Activated CD8-positive, alpha-beta memory T cell treated with anti-CD3 and anti-CD28 coated beads for 48 hours (primary cell): ENCODE measurements at places on chromosomes 4 and X.

GRCh38 chrX:101393530-101394305 is 2.9 kb downstream of the RPL36A start:
- DNase-seq, result no peak

- no peak for DNase-seq
Observed at GRCh38 chr4:110742143-110742542, 119.3 kb upstream of the PITX2 start.

- DNase-seq, result no peak
Observed at GRCh38 chr4:151809716-151810115, 48.9 kb upstream of the GATB start.

GRCh38 chr4:127856813-127857447 is 23.8 kb upstream of the PLK4 start:
- no peak for DNase-seq

DNA sequence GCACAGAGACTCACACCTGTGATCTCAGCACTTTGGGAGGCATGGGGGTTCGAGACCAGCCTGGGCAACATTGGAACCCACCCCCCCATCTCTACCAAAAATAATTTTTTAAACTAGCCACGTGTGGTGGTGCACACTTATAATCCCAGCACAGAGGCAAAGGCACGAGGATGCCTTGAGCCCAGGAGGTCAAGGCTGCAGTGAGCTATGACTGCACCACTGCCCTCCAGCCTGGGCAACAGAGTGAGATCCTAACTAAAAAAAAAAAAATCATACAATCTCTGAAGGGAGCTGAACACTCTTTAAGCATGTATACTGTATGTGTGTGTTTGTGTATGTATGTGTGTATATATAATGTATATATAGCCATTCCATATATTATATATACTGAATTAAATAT is 2.5 kb upstream of the PRKX start:
- DNase-seq, result no peak

DNA sequence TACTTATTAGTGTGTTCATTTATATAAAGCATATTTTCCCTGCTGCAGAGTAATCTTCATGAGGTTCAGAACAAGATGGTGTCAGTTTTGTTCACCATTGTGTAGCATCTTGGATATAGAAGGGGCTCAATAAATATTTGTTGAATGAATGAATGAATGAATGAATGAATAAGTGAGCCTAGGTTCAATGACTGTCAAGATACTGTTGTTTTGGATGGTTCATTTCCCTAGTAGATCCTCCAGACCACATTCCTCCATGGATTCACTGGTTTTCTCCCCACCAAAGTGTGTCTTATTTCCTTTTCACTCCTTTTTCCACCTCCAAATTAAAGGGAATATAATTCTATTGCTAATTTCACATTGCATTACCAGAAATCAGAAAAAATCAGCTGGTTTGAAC is 2.1 kb upstream of the OCIAD2 start:
- no peak for DNase-seq

DNA sequence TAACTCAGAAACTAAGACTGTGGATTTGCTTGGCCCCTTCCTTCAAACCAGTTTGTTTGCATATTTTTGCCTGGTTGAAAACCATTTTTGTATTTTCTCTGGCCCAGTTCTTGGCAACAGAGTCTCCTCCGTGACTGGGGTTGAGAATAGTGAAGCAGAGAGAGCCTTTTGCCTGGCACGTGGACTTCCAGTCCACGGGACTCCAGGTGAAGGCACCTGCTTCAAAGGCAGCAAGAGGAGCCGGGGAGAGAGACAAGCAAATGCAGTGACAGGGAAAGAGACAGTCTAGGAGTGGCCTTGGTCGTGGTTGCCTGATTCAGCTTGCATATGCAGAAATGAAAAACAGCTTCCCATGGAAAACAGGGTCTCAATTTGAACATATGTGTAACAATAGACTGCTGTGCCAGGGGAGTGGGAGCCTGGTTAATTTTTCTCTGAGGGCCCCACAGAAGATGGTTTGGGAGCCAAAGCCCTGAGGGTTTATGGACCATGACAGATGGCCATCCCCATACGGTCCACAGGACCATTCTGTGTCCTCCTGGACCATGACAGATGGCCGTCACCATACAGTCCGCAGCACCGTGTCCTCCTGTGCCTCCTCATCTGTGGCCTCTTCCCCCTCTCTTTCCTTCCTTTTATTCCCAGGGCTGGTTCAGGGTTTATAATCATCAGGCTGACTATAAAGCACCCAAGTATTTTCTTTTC is 272.2 kb upstream of the RASGEF1B start:
- DNase-seq, result no peak

- no peak for DNase-seq
Observed at GRCh38 chr4:167688660-167689142, 403.6 kb upstream of the ANXA10 start.
